ENCODE measurements at places on chromosomes 6 and 20.

DNA sequence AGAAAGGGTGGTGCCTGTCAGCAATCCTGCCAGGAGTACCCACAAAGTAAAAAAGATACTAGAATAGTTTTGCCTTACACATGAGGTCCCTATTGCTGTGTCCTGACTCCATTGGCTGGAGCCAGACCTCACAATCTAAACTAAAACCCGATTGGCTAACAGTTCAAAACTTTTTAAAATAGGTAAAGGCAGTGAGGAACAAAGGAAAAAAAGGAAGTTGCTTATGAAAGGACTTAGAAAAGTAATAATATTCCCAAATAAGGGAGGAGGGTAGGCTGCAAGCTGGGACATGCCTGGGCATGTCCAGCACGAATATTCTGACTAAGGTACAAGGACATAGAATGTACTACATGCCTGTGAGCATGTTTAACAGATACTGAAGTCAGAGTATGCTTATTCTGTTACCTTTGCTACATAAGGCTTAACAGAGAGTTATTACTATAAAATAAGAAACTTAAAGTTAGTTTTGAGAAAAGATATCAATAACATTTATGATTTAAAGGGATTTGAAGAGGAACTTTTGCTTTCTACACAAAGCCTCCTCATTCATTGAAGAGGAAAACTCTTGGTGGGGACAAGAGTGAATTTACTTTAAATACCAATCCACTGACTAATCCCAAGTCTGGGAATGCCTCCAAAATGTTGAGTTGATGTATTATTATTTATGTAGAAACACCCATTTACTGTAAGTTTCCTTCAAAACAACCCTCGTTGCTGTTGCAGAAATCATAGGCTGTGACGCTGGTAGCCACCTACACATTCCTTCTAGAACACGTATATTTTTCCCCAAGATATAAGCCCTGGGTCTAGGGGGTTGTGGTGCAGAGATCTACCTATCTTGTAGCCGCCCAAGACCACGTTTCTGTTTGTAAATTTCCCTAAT lies 8.2 kb upstream of the MTHFD1L start:
- DNase-seq = peak; percentile 16

DNA sequence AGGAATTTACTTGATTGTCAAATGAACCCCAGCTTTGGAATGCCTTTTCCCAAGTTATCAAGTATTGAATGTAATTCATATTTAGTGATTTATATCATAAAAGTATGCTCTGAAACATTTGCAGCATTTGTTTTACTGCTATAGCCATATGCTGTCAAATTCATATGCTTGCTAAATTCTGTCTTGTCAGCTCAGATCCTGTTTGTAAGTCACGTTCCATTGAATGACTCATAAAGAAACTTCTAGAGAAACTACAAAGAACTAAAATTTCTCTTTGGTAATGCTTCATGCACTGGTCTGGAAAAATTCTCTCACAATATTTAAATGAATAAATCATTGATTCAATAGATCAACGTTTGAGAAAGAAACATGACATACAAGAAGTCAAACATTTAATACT lies 445.9 kb downstream of the PHF3 start:
- DNase-seq = no peak

- no peak for DNase-seq
Observed at GRCh38 chr6:72446430-72446829, 175.4 kb upstream of the KCNQ5 start.

- no peak for DNase-seq
Observed at GRCh38 chr6:125233202-125233601, 68.6 kb downstream of the HDDC2 start.

- DNase-seq = no peak
Observed at GRCh38 chr6:39422238-39422637, 99.7 kb upstream of the KCNK16 start.

- DNase-seq = peak; percentile 20
Observed at GRCh38 chr6:160238761-160239751, 19.6 kb downstream of the SLC22A2 start.

DNA sequence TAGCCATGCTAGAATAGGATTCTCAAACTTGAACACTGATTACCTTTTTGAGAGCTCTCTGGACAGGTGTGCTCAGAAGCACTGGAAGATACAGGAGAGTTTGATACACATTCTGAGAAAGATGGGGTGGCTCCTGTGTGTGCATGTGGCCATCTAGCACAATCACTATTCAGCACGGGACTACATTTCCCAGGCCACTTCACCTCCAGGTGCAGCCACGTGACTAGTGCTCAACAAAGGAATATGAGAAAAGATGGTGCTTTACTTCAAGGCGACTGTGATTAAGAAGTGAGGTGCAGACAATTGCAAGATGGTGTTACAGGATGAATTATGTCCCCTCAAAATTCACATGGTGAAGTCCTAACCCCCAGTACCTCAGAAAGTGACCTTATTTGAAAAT lies 103.8 kb downstream of the BACH2 start:
- no peak for DNase-seq

- DNase-seq = no peak
Observed at GRCh38 chr6:93293872-93294271, 125.5 kb downstream of the EPHA7 start.

- DNase-seq = no peak
Observed at GRCh38 chr6:53043581-53043980, 21.6 kb upstream of the FBXO9 start.

GRCh38 chr20:62377064-62377461 lies 9.8 kb upstream of the RPS21 start:
- DNase-seq = no peak

- no peak for DNase-seq
Observed at GRCh38 chr20:16209951-16210361, 363.3 kb downstream of the KIF16B start.

- DNase-seq = peak; percentile 73
Observed at GRCh38 chr6:27591699-27592480, 119.0 kb upstream of the ZNF184 start.

DNA sequence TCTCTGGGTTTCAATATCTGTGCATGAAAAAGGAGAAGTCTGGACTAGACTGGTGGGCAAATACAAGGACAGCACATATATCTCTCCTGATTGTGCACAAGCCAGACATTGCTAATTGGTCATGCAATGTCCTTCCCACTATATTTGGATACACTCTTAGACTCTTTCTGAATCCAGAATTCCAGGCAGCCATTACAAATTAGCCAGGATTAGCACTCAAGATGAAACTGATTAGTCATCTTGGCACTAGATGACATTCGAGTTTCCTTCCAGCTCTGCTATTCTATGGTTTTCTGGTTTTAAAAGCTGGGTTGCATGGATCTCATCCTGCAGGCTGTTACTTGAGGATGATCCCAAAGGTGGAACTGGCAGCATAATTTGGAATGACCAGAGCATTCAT lies 73.2 kb downstream of the SCP2D1 start:
- no peak for DNase-seq

- no peak for DNase-seq
Observed at GRCh38 chr6:42550277-42550676, 13.6 kb upstream of the UBR2 start.

GRCh38 chr6:111992851-111993250 lies 61.1 kb upstream of the CCN6 start:
- DNase-seq = no peak

DNA sequence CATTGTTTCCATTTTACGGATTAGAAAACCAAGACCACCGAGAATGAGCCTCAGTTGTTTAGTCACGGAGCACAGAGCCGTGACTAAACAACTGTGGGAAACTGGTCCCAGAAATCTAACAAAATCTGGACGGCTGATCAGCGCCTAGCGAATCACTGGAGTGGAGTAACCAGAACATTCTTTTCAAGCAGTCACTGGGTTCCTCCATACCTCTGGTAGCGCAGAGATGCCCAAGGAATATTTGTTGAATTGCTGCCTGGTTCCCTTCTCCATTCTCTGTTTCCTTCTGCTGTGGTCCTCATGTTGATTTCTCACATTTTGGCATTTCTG lies 62.0 kb downstream of the GPX5 start:
- DNase-seq = no peak

DNA sequence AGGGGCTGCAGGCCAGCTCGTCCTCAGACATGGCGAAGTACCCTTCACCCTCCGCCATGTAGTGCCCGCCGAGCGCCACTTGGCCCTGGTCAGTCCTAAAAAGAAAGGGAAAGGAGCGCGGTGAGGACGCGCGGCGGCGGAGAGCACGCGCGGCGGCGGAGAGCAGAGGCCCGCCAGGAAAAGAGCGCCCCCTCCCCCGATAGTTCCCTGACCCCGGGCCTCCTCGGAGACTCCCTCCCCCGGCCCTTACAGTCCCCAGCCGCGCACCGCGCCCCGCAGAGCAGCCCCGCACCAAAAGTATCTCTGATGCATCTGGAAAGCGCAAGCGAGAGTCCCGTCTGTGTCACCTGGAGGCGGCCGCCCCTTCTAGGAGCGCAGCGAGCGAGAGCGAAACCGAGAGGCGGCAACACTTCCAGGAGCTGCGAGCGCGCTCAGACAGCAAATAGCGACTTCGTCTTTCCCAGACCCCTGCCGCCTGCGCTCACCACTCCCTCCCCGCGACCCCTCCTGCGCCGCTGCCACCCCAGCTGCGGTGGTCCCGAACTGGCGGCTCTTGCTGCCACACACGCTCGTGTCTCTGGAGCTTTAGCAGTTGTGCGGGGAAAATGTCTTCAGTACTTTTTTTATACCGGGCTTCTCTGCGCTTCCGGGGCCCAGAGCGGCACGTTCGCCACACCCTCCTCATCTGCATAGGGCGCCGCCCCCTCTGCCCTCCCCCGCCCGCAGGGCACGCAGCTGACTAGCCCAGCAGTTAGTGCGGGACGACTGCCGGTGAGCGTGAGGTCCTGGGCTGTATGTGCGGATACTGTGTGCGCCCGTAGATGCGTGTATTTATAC lies at the start of gene TENT5A:
Gene TENT5A (minus strand): TSS at position 598 of the 837 bp plus-strand sequence. CDS start 540 bp downstream, at position 58.
- peak; percentile 90 for DNase-seq

GRCh38 chr6:71383901-71384489 lies 95.4 kb downstream of the OGFRL1 start:
- DNase-seq = peak; percentile 45

- peak; percentile 98 for DNase-seq
Observed at GRCh38 chr20:63864978-63865640, at the start of gene TPD52L2. Gene TPD52L2 (plus strand): TSS chr20:63865270. CDS start chr20:63865366, 96 bp downstream.

DNA sequence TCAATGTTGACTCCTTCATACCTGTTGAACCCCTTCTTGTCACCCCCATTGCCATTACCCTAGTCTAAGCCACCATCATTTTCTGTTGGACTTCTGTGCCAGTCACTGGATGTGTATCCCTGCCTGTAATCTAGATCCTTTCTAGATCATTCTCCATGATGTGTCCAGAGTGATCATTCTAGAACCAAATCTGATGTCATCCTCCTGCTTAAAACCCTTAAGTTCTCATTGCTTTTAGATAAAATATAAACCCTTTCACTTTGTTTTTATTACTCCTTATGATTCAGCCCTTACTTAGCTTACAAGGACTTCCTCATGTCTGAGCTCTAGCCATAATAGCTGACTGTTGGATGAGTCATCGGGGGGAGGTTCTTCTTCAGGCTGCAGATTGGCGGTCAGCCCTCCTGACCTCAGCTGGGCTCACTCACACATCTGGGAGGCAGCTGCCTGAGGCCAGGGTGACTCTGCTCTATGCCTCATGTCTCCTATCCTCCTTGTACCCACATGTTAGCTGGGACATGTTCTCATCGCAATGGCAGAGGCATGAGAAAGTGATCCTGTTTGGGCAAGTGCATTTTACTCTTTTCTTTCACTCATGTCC lies 287.6 kb downstream of the ESR1 start:
- DNase-seq = peak; percentile 71

GRCh38 chr6:152002306-152002705 lies 194.8 kb downstream of the ESR1 start:
- DNase-seq = no peak

GRCh38 chr6:170464524-170464979 lies 88.6 kb downstream of the PSMB1 start:
- DNase-seq = no peak

DNA sequence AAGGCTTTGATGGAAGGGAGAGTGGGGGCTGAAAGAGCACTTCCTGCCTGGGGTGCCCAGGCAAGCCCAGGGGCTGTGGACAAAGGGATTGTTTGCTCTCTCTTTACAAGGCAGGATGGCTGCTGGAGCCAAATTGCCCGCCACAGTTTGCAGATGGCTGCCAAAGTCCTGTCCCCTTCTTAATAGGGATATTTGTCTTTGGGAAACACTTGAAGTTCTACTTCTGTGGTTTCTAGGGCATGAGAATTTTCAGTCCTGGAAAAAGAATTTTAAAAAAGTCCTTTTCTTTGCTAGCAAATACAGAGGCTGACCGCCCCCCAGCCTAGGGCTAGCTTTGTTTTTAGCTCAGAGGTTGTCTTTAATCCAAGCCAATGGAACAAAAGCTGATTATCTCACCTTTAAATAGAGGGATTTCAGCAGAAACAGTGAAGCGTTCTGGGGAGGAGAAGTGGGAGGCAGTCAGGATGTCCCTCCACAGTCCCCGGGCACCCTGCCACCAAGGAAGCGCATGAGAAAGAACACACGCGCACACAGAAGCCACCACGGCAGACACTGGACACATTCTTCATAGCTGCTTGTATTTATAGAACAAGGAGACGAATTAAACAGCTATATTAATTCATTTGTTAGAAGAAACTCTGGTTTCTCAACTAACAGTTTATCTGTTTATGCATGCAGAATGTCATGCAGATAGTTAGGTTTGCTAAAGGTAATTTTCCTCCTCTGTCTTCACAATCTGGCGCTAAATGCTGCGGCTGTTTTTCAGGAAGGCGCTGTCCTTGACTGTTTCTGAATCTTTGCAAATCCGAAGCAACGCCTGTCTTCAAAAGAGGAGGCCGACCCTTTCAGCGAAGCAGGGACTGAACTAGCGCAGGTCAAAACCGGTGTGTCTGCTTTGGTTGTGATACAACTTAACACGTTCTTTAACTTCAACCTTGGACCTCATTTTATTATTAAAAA lies 736.9 kb downstream of the QKI start:
- DNase-seq = no peak

DNA sequence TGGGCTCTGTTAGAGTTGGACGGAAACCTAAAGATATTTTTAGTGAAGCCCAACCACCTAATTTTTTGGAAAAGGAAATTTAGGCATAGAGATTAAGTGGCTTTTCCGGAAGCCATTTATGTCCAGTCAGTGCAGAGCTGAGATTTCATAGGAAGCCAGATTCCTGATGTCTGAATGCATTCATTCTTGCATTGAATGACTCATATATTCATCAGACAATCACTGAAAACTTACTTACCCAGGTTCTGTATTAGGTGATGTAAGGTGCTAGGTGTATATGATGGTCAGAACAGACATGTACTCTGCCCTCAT lies 4.1 kb downstream of the SH3BGRL2 start:
- no peak for DNase-seq

DNA sequence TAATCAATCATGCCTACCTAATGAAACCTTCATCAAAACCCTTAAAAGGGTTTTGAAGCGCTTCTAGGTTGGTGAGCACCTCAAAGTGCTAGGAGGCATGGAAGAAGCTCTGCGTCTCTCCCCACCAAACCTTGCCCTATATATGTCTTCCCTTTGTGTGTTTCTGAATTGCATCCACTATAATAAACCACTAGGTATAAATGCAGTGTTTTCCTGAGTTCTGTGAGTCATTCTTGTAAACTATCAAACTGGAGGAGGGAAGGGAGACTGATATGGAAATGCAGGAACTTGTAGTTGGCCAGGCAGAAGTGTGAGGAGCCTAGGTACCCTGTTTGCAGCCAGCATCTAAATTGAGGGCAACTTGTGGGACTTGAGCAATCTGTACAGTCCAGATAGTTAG lies 698.8 kb downstream of the DOK5 start:
- DNase-seq = no peak

GRCh38 chr6:139663996-139664395 lies 289.5 kb upstream of the CITED2 start:
- DNase-seq = no peak

- DNase-seq = no peak
Observed at GRCh38 chr20:37207171-37207570, 27.8 kb upstream of the MROH8 start.

Measured in hematopoietic multipotent progenitor cell treated with erythropoietin and hydrocortisone succinate and interleukin-3 and kit ligand, for 8 days (in vitro differentiated cells).